ENCODE measurements at places on chromosomes 12 and 14.
A peak's percentile ranks its signal among the peaks of the same experiment; 100 is the strongest.

DNA sequence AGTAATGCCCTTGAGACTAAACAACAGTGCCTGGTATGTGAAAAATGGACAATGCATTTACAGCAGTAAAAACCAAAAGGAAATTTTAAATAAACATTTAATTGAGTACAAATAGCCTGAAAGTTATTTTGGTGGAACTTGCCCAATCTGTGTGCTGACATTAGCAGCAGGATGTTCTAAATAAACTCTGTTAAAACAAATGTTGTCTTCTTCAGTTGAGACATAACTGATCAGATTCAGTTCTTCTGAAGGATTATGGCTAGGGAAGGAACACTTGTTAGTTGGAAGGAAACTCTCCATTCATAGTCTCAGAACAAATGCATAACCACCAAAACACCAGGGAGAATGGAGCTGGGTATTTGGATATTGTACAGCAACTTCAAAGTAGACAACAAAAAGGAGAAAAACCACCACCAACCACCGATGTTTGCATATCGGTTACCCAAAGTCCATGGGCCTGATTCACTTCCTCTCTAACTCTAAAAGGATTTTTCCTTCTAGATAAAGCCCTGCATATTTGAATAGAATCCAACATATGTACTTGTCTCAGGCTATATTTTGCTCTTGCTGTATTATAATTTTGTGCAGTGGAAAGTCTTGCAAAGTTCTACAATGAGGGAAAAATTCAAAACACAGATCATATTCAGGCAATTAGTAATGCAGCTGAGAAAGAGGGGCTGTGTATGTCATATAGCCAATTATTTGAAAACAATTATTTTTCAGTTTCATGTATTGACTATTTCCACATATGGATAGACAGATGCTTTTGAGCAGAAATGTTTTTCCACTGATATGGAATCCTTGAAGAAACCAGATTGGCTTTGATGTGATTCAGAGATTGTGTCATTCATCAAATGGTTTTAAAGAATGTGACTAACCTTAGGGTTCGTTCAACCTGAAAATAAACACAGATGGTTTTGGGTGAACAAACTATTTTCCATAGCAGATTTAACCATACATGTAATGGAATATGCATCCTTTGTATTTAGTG is 152.2 kb upstream of the BMP4 start:
- H3K36me3 ChIP-seq = peaks cover 9% of the 10 kb centered on the region
- peaks cover 4% of the 10 kb centered on the region for H3K27me3 ChIP-seq
- no peak for DNase-seq
- no peak overlapping the region for H3K27ac ChIP-seq

- H3K4me3 ChIP-seq = no peak overlapping the region
- DNase-seq = no peak
- H3K27me3 ChIP-seq = peaks cover 19% of the 10 kb centered on the region
- no peaks in the 10 kb centered on the region for H3K36me3 ChIP-seq
Measured at GRCh38 chr14:104494483-104494882, 85.1 kb upstream of the C14orf180 start.

DNA sequence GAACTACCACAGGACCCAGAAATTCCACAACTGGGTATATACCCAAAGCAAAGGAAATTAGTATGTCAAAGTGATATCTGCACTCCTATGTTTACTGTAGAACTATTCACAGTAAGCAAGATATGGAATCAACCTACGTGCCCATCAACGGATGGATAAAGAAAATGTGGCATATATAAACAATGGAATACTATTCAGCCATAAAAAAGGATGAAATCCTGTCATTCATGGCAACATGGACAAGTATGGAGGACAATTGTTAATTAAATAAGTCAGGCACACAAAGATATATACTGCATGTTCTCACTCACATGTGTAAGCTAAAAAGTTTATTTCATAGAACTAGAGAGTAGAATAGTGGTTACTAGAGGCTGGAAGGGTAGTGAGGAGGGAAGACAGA is 97.0 kb downstream of the CEP83 start:
- H3K4me1 ChIP-seq = no peaks in the 10 kb centered on the region
- no peaks in the 10 kb centered on the region for H3K27me3 ChIP-seq
- H3K27ac ChIP-seq = no peak overlapping the region
- DNase-seq = no peak
- peaks cover 96% of the 10 kb centered on the region for H3K36me3 ChIP-seq

DNA sequence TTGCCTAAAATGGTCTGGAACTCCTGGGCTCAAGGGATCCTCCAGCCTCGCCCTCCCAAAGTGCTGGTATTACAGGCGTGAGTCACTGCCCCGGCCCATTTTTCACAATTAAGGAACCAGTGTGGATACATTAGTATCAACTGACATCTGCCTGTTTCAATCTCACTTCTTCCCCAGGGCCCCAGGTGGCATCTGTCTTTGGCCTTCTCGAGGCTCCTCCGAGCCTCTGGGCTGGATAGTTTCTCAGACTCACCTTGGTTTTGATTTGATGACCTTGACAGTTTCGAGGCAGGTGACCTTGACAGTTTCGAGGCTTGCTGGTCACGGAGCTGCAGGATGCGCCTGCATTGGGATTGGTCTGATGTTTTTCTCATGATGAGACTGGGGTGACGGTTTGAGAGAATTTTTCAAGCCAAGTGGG is 41.0 kb upstream of the NCOR2 start:
- H3K27me3 ChIP-seq = peaks cover 10% of the 10 kb centered on the region
- DNase-seq = no peak
- no peak overlapping the region for H3K4me3 ChIP-seq
- no peaks in the 10 kb centered on the region for H3K36me3 ChIP-seq
- H3K4me1 ChIP-seq = peaks cover 31% of the 10 kb centered on the region

- no peaks in the 10 kb centered on the region for H3K36me3 ChIP-seq
- H3K27me3 ChIP-seq = peaks cover 3% of the 10 kb centered on the region
- peaks cover 3% of the 10 kb centered on the region for H3K4me1 ChIP-seq
- no peak overlapping the region for H3K27ac ChIP-seq
- DNase-seq = no peak
Measured at GRCh38 chr14:63761351-63762117, 33.7 kb upstream of the SGPP1 start.

DNA sequence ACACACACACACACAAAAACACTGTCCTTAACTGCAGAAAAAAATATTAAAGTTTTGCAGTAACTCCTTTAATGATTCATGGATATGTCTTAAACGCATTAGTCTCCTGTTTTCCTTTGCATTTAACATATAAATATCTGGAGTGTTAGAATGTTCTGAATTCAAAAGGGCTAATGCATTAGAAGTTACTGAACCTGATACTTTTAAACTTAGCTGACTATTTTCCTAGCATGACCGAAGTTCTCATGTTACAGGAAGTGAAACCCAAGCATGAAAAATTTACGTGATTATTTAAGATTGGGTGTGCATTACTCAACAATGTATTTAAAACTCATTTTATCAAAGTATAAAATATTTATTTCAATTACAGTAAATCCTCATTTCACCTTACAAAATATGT is 791.2 kb downstream of the FLRT2 start:
- H3K27ac ChIP-seq = no peak overlapping the region
- no peaks in the 10 kb centered on the region for H3K27me3 ChIP-seq
- DNase-seq = no peak
- H3K36me3 ChIP-seq = no peaks in the 10 kb centered on the region

GRCh38 chr12:31715283-31715825 is 13.5 kb downstream of the AMN1 start:
- peaks cover 56% of the 10 kb centered on the region for H3K36me3 ChIP-seq
- H3K4me1 ChIP-seq = peaks cover 5% of the 10 kb centered on the region
- peaks cover 3% of the 10 kb centered on the region for H3K27me3 ChIP-seq
- H3K4me3 ChIP-seq = no peak overlapping the region

DNA sequence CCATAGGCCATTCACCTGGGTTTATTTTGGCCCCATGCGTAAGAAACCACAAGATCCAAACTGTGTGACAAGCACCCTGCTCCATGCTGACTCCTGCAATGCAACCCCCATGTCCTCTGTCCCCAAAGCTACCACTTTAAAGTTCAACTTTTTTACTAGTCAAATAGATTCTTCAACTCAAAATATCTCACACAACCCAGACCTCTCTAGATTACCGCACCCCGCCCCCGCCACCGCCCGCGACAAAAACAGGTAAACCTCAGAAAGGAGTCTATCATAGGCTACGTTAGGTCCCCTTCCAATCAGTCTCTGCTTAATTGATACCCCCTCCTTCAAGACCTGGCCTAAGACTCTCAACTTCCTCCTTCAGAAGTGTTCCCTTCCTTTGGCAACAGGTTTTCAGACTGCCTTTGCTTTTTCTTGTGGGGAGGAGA is 2.2 kb downstream of the ZFP36L1 start:
- peaks cover 65% of the 10 kb centered on the region for H3K4me1 ChIP-seq
- DNase-seq = no peak
- peaks cover 57% of the 10 kb centered on the region for H3K36me3 ChIP-seq
- H3K27ac ChIP-seq = peak overlapping the region; percentile 100

DNA sequence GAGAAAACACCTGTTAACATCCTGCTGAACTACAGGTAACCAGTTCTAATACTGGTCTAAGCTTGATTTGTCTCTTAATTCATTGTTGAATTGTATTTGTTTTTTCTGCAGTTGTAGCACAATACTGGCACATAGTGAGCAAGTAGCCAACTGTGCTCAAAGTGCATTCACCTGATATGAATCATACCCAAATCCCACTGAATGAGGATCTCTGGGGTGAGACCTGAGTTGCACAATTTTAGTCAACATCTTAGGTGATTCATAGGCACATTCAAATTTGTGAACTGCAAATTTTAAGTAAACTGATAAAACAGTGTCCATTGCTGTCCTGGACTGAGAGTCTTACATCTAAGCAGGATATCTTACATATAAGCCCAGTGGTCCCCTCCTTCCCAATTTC is 12.8 kb downstream of the KCNC2 start:
- DNase-seq = no peak
- peaks cover 4% of the 10 kb centered on the region for H3K27me3 ChIP-seq
- H3K36me3 ChIP-seq = no peaks in the 10 kb centered on the region
- no peak overlapping the region for H3K4me3 ChIP-seq

GRCh38 chr14:68137704-68138619 is 318.4 kb downstream of the RAD51B start:
- peak overlapping the region; percentile 100 for H3K27ac ChIP-seq
- H3K27me3 ChIP-seq = peaks cover 4% of the 10 kb centered on the region
- H3K4me3 ChIP-seq = peak overlapping the region; percentile 50
- peaks cover 61% of the 10 kb centered on the region for H3K4me1 ChIP-seq

GRCh38 chr14:67580336-67581171 is 19.5 kb downstream of the PIGH start:
- peaks cover 27% of the 10 kb centered on the region for H3K36me3 ChIP-seq
- no peak overlapping the region for H3K4me3 ChIP-seq
- no peaks in the 10 kb centered on the region for H3K4me1 ChIP-seq
- H3K27ac ChIP-seq = no peak overlapping the region
- H3K27me3 ChIP-seq = no peaks in the 10 kb centered on the region

DNA sequence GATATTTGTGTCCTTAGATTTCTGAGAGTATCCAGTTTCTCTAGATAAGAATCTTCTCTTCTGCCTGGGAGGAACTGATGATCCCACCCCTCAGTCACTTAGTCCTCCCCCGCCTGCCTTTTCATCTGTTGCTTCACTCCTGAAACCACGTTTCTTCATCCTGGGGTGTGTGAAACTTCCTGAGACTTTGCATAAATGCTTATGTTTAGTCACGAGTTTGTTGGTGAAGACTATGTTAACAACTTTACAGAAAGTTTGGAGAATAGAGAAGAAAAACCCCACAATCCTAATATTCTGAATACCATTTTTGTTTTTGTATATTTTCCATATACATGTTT is 33.2 kb downstream of the MARK3 start:
- DNase-seq = no peak
- H3K4me3 ChIP-seq = no peak overlapping the region
- peaks cover 66% of the 10 kb centered on the region for H3K36me3 ChIP-seq
- peaks cover 23% of the 10 kb centered on the region for H3K4me1 ChIP-seq
- H3K27me3 ChIP-seq = peaks cover 3% of the 10 kb centered on the region

GRCh38 chr14:104788873-104789663 is 6.5 kb downstream of the AKT1 start:
- H3K4me3 ChIP-seq = no peak overlapping the region
- H3K27me3 ChIP-seq = no peaks in the 10 kb centered on the region
- no peak overlapping the region for H3K27ac ChIP-seq
- DNase-seq = no peak
